ENCODE measurements at places on chromosomes 1 and 21.

DNA sequence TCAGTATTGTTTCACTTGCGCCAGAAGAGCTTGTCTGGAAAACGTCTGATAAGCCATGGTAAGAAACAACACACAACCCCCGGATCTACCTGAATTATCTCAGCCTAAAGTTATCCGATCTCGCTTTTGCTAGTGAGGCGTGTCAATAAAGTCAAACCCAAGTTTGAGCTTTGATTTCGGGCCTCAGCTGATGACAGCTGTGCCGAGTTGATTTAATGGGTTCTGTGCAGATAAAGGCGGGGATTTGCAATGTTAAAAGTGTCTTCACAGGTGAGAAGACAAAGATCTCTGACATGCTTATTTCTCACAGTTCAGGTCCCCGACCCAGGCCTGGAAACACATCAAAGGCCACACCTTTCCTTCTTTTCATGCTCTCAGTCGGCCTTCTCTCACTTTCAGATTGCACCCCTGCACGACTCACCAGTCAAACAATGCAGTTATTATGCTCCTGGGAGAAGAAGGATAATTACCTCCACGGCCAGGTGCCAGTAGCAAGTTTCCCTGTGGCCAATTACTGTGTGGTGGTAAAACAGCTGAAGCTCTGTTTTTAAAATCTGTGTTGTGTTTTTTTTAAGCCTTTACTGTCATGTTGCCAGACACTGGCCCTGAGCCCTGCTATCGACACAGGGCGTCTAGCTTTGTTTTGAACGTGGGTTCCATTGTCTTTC, 245.3 kb upstream of the RUNX1 start:
- DNase-seq, result no peak

DNA sequence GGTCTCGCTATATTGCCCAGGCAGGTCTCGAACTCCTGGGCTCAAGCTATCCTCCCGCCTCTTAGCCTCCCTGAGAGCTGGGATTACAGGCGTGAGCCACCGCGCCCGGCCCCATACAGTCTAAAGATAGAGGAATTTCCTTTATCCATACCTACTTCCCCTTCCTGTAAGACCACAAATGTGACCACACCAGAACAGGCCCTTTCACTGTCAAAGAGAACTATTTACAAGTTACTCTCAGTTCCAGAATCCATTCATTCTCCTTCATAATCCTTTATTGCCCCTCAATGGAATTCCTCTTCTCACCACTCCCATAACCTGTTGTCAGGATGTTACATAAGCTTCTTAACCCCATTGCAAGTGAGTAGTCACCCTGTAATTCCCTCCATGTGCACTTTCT, 26.3 kb upstream of the SLC5A9 start:
- DNase-seq, result peak; percentile 60

DNA sequence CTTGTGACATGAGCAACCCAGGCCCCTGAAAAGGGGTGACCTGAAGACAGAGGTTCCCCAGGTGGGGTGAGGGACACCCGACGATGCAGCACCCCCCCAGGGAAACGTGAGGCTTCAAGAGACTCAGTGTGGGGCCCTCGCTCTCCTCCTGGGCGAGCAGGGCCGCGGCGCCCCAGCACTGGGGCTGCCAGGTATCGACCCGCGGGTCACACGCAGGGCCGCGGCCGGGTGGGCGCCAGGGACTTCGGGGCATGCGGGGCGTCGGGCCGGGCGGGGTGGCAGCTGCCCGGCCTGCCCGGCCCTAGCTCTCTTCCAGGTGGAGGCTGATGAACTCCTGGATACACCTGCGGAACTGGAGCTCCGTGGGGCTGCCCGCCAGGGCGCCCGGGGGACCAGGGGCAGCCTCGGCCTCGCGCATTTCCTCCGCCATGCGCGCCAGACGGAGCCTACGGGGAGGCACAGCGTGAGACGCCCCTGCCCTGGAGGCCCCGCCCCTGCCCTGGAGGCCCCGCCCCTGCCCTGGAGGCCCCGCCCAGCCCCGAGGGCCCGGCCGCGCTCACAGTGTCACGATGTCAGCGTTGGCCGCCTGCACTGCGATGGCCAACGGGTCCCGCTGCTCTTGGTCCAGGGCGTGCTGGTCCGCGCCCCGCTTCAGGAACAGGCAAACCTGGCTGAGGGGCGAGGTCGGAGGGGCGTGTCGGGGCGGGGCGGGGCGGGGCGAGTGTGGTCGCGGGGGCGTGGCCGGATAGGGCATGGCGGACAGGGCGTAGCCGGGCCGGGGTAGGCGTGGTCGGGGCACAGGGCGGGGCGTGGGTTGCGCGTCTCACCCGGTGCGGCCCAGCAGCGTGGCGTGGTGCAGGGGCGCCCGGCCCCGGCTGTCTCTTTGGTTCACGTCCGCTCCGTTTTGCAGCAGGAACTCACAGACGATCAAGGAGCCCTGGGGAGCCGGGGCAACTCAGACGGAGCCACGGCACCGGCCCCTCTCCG, 13.3 kb downstream of the SCNN1D start:
- no peak for DNase-seq

GRCh38 chr21:10616535-10616934, 95.2 kb downstream of the TPTE start:
- no peak for DNase-seq

- DNase-seq, result peak; percentile 38
These were observed 16.5 kb downstream of the CLDN19 start for GRCh38 chr1:42723511-42723910.

GRCh38 chr1:85282424-85282823, 6.0 kb upstream of the BCL10 start:
- no peak for DNase-seq

DNA sequence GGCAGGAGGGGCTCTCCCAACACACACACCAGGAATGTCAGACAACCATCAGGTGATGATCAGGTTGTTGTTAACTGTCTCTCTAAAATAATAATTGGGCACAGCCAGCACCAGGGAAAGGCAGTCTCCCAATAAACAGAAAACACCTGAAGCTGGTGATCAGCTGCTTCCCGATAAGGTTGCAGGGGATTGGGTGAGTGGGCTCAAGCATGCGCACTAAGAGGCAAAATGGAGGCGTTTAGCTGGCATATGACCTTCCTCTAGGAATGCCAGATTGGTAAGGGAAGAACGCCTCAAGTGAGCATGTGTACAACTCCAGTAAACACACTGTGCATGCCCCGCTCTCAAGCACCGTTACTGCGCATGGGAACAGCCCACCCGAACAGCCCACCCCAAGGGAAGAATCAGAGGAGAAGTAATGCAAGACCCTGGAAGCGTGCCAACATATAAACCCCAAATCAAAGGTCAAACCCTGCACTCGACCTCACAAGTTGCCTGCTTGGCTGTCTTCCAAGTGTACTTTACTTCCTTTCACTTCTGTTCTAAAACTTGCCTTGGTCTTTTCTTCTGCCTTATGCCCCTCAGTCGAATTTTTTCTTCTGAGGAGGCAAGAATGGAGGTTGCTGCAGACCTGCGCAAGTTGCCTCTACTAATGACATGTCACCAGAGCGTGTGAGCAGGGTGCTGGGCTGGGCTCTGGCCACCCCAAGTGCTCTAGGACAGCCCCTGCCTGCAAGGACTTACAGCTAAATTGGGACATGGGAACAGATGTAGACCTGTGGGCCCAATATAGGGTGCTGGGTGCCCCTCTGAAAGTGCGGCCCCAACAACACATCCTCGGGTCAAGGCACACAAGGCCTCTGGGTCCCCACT, 200.8 kb downstream of the RHOU start:
- peak; percentile 50 for DNase-seq

DNA sequence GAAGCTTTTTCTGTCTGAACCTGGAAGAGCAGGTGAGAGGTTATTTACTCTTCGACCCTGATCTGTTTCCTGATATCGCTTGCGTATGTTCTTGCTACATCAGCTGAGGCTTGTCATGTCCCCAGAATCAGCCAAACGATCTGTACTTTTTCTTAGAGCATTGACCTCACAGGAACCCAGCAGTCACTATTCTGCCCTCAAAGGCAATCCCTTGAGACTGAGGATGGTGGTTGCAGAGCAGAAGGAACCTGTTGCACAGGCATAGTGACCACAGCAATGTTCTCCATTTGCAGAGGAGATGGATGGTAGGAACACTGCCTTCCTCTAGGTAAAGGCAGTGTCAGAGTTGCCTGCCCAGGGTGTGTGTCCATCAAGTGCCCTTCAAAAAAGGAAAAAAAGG, 11.3 kb upstream of the LACTBL1 start:
- no peak for DNase-seq

GRCh38 chr1:14228677-14229076, 369.8 kb upstream of the KAZN start:
- no peak for DNase-seq

DNA sequence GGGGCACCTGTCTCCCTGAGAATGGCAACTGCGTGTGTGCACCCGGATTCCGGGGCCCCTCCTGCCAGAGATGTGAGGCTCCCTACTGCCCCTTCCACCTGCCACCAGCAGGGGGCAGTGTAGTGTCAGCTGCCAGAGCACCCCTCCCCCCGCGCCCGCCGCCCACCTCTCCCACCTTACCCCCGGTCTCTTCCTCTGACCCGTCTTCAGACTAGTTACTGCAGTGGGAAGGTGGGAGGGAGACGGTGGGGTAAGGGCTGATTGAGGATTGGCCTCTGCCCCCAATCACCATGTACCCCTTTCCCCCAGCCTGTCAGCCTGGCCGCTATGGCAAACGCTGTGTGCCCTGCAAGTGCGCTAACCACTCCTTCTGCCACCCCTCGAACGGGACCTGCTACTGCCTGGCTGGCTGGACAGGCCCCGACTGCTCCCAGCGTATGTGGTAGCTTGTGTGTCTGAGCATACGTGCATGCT, 10.1 kb upstream of the LRRC71 start:
- DNase-seq, result no peak

GRCh38 chr1:66925944-66926343, 1.2 kb downstream of the MIER1 start:
- DNase-seq, result no peak

DNA sequence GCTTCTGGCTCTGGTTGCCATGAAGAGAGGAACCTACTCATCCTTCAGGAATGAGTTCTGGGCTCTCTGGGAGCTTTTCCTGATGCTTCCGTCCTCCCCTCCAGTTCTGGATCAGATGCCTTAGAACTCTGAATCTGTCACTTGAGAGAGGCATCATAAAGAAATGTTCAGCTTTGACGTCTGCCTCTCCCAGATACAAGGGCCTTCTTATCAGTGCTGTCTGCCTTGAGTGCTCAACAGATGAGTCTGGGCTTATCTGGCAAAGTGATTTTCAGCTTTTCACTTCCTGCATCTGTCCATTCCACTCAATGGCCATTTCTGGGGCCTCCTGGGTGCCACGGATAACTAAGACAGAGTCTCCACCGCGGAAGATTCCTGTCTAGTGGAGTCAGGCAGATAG, 12.3 kb upstream of the OTUD3 start:
- DNase-seq, result no peak

DNA sequence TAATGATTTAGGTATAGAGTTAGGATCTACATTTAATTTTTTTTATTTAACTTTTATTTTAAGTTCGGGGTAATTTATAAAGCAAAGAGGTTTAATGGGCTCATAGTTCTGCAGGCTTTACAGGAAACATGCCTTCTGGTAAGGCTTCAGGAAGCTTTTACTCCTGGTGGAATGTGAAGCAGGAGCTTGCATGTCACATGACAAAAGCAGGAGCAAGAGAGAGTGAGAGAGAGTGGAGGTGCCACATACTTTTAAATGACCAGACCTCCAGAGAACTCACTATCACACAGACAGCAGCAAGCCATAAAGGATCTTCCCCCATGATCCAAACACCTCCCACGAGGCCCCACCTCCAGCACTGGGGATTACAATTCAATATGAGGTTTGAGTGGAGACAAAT, 17.6 kb upstream of the GBP2 start:
- no peak for DNase-seq

- DNase-seq, result no peak
These were observed 231.2 kb downstream of the DSCAM start for GRCh38 chr21:40615505-40616376.

- DNase-seq, result no peak
These were observed 176.4 kb downstream of the ETS2 start for GRCh38 chr21:38982096-38982495.

DNA sequence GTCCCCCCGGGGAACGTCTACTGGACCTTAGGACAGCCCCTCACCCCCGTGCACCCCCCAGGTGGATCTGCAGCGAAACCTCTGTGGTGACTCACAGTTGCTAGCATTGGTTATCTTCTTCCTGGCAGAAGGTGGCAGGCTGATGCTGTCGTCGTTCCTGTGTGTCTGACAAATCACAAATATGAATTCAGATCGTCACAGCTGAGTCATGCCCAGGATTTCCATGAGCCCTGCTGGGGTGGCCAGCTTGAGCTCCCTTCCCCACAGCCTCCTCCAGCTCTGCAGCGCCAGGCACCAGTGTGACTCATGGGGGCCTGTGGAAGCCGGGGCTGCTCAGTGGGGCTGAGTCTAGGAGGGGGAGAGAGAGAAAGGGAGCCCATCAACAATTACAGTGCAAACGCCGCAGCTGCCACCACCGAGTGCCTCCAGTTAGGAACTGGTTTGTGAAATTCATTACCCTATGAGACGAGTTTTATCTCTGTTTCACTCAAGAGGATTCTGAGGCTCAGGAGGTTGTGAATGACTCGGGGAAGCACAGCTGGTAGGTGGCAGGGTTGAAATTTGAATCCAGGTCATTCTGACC, 197.9 kb downstream of the DYRK1A start:
- DNase-seq, result peak; percentile 86

DNA sequence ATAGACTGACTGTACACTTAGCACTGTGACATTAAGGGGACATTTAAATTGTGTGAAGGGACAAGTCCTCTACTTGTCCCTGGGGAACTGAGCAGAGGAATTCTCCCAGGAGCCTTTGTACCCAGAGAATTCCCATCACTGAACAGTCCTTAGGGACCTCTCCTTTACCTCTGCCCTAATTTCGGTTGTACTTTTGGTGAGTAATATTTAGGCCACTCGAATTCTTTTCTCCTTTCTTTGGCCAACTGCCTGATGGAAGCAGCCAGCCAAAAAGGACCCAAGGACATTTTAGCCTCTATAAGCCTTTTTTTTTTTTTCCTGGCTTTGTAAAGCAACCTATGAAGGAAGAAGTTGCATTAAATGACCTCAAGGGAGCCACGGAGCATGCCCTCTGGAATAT, 71.5 kb downstream of the NR5A2 start:
- DNase-seq, result no peak

DNA sequence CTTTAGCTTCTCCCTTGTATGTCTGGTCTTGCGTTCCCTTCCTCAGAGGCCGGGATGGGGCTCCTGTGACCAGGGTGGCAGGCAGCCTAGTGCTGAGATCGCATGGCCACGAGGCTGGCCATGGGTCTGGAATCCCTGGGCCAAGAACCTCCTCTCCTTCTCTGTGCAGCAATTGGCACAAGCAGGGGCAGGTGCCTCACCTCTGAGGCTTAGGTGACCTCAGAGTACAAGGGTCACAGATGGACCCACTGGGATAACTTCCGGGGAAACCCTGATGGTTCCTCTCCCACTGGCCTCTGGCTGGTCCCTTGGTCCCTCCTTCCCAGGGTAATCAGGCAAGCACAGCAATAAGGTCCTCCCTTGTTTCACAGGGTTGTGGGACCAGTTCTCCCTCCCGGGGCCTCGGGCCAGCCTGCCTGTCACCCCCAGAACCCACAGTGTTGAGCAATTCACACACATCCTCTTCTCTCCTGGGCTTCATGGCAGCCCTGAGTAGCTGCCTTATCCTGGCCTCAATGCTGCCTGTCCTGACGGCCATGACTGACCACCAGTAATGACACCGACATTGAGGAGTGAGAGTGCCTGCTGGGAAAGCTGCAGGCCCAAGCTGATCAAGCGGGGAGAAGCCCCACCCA, 38.6 kb downstream of the BMP8A start:
- DNase-seq, result no peak

- peak; percentile 23 for DNase-seq
These were observed 53.4 kb upstream of the BCAR3 start for GRCh38 chr1:93734999-93735398.
